NCI-H524 treated with DMSO at 0.1 percent for 48 hours (cell line): ENCODE measurements at places on chromosomes 7 and 10.

GRCh38 chr10:44704616-44705015 is 206.5 kb upstream of the TMEM72 start:
- no peak for DNase-seq

- DNase-seq, result no peak
Measured at GRCh38 chr7:107857541-107857912, 33.5 kb upstream of the DLD start.

DNA sequence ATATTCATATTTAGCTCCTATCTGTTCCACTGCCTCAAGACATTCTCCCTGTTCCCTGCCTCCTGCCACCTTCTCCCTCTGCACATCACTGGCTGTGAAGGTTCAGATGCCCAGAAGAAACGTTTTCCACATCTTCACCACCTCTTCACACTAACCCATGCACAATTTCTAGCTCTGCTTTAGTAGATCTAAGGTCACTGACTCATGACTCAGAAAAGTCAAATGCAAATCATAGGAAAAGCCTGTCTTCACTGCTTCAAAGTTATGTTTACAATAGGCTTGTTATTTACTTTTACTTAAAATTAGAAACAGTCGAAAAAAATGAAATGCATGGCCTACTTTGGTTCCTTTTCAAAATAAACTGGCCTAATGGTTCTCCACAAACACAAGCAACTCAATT is 2.5 kb downstream of the SCRN1 start:
- no peak for DNase-seq

DNA sequence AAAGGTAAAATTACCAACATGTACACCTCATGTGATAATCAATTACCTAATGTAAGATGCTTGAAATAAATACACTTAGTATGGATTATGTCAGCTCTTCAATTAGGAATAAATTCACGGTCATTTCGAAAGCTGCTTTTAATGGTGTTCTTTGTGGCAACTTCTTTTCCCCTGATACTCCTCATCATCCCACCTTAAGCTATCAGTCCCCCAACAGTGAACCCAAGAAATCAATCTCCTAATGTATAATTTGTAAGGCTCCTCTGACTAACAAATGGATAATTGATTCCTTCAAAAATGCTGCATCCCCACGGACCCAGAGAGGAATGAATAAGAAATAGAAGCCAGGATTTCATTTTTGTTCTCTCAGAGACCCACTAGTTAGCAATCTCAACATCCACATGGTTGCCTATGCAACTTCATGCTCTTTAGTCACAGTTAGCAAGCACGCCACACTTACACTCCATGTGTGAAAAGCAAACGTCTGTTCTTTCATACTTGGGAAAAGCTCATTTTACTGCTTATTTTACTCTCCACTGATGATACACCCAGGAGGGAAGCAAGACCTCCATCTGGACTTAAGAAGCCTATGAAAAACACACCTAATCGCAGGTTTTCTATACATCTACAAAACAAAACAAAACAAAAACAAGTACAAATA is 70.1 kb downstream of the VPS41 start:
- no peak for DNase-seq

- DNase-seq, result no peak
Measured at GRCh38 chr7:37577412-37577811, 106.2 kb upstream of the GPR141 start.

- DNase-seq, result no peak
Measured at GRCh38 chr10:17645621-17646345, 1.8 kb downstream of the STAM start.

GRCh38 chr7:132655131-132655727 is 79.0 kb upstream of the PLXNA4 start:
- DNase-seq, result no peak

- no peak for DNase-seq
Measured at GRCh38 chr10:42769673-42770072, 12.9 kb upstream of the BMS1 start.

DNA sequence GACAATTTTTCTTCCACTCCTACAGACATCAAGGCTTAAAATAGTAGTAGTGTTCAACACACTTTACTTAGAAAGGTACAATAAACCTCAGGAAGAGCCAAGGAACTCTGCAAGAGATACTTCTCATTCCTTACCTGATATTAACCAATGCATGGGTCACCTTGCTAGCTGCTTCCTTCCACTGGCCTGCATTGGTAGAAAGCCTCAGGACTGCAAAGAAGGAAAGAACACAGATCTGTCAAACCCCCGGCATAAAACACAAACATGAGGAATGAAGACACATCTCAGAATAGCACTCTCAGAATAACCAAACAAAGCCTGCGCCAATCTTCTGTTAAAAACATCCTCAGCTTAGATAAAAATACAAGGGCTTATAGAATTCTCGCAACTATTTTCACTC is 96.1 kb upstream of the KCNIP2 start:
- DNase-seq, result no peak

DNA sequence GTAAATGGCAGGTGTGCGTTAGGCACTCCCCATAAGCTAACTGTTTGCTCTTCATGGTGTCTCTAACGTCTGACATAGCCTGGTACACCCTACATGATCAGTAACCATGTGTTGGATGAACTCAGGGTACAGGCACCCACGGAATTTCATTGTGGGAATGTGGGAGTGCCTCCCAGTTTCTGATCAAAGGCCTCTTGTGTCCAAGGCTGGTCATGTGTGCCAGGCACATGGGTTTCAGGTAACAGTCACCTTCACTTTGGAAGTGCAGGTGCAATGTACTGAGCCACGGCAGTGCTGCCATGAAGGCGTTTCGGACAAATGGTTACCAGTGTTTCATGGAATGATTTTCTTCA is 298.3 kb downstream of the DNAJB6 start:
- no peak for DNase-seq

GRCh38 chr10:92692080-92692671 is 2.4 kb downstream of the HHEX start:
- DNase-seq, result no peak

DNA sequence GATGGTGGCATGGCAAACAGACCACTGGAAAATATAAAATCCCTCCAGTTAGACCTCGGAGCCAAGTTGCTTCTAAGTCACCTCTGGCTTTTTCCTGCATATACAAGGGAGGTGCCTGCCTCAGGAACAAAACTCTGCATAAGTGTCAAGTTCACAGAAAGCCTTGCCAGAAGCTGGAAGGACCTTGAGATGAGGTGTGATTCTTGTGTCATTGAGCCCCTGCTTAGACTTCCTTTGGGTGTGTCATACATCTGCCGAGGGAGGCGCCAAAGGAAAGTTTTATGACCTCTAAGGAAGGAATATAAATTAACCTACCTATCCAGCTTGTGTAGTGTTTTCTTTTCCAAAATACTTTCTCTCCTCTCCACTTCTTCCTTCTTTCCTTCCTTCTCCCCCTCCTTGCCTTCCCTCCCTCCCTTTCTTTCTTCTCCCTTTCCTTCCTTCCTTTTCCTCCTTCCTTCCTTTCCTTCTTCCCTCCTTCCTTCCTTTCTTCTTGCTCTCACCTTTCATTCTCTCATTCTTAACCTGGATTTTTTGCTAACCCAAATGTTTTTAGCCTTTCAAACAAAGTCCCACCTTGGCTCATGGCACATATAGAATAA is 75.2 kb downstream of the TRIL start:
- DNase-seq, result no peak

- no peak for DNase-seq
Measured at GRCh38 chr7:44814919-44815318, 18.4 kb downstream of the PPIA start.

DNA sequence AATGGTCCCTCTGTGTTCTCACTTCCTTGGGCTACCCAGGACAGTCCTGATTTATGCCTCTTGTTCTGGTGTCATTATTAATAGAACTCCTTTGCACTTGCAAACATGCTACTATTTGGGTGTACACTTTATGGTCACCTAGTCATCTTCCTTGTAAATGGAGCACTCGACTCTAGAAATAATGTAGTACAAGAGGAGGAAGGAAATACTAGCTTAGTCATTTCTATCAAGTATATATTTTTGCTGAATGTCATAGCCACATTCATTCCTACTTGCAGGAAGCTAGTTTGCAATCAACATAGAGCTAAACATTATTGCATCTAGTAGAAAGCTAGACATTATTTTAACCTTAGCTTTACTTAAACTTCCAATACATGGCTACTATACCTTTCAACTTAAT is 335.3 kb downstream of the MAGI2 start:
- no peak for DNase-seq

DNA sequence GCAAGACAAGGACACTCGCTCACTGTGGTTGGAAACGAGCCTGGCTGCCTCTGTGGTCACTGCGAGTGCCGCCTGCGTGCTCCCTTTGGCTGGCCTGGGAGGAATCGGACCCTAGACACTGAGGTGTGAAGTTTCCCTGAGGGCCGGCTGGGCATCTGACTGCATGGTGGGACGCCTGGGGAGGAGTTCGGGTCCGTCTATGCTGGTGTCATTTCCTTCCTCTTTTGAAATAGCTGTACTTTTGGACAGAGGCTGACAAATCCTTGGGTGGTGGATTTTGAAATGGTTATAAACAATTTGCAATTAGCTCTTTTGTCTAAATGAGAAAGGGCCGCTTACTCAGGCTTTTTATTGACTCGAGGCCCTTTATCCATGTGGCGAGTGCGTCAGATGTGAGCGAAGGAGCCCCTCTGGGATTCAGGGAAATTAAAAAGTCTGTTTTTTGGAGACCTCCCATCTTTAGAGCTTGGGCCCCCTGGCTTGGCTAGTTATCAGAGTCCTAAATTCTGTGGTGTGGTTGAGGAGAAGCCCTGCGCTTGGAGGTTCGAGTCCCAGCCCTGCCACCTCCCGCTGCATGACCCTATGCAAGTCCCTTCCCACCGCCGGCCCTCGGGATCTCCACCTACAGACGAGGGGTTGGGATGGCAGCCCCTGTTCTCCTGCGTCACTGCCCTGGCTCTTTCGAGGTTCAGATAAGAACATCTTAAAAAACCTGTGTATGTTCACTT is 147.1 kb downstream of the RGS10 start:
- no peak for DNase-seq

DNA sequence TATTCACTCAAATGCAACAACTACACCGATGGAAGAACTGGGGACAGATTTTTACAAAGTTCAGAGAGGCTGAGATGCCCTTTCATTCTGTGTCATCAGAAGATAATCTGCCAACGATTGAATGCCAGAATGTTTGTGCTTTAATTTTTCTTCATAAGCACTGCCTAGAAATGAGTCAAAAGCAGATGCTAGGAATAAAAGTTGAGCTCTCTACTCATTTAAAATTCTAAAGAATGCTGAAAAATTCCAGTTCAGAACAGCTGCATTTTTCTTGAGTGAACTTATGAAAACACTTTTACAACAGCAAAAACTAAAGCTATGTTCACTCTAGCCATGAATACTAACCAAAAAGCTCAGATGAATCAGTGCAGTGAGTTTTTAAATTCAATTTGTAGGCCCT is 22.3 kb upstream of the FAM133B start:
- no peak for DNase-seq

GRCh38 chr7:116560021-116560970 is 35.5 kb downstream of the CAV1 start:
- DNase-seq, result peak; percentile 48

- DNase-seq, result no peak
Measured at GRCh38 chr10:94115725-94116124, 122.0 kb downstream of the PLCE1 start.

- no peak for DNase-seq
Measured at GRCh38 chr7:111708072-111708471, 145.8 kb upstream of the IMMP2L start.

DNA sequence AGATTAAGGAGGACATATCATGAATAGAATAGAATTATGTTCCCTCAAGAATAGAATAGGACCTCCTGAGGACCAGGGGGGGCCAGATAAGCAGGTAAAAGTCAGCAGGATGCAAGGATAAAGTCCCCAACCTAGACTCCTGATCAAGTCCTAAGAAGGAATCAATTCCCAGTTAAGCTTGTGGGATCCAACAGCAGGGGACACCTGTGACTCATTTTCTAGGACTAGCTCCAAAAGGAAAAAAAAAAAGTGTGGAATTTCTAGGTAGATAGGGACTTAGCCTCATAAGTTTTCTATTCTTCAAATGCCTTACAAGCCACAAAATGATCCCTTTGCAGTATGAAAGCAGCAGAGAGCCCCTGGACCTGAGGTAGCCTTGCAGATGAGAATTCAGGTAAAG is 336.2 kb downstream of the WDR11 start:
- DNase-seq, result no peak

DNA sequence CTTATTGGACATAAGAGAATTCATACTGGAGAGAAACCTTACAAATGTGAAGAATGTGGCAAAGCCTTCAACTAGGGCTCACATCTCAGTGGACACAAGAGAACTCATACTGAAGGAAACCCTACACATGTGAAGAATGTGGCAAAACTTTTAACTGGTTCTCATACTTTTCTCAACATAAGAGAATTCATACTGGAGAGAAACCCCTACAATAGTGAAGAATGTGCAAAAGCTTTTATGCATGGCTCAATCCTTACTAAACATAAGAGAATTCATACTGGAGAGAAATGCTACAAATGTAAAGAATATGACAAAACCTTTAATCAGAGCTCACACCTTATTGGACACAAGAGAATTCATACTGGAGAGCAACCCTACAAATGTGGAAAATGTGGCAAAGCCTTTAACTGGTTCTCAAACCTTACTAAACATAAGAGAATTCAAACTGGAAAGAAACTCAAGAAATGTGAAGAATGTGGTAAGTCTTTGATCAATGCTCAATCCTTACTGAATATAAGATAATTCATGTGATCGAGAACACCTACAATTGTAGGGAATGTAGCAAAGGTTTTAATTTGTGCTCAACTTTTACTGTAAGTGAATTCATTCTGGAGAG is 121.8 kb upstream of the ZNF722 start:
- DNase-seq, result no peak

DNA sequence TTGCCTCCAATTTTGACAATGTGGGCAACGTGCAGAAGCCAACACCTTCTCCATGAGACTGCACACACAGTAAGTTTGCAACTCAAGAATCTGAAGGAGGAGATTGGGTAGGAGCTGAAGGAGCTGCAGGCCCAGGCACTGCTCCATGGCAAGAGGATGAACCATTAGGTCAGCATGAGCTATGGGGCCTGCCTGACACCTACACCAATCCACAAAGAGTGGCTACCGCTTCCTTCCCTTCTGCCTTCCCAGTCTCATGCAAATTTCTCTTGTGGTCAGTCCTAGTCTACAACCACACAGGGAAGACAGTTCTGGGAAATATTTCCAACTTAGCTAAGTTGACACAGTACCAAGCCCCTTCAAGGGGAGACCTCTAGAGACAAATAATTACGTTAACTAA is 142.0 kb upstream of the ADO start:
- no peak for DNase-seq

- DNase-seq, result peak; percentile 70
Measured at GRCh38 chr10:74981831-74982633, 129.4 kb upstream of the SAMD8 start.

DNA sequence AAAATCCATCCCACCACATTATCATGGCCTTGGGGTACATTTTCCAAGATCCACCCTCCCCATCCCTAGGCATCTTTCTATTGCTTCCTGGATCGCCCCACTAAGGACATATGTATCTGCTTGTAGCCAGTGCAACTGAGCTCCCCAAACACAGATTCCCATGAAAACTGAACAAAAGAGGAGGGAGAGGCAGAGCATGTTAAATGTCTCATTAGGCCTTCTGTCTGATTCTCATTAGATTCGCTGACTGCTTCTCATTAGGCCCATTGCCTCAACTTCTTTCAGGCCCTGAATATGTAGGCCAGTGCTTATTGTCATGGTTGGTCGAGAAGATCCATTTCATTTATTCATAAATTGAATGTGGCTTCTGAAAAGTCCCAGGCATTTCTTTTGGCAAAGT is 698.9 kb downstream of the INHBA start:
- DNase-seq, result no peak
